CMK (cell line): ENCODE measurements at places on chromosomes 7 and 10.

- DNase-seq: no peak
Observed at GRCh38 chr7:33998476-33998875, 93.1 kb downstream of the BMPER start.

- no peak for DNase-seq
Observed at GRCh38 chr7:40311307-40311706, 176.5 kb downstream of the SUGCT start.

DNA sequence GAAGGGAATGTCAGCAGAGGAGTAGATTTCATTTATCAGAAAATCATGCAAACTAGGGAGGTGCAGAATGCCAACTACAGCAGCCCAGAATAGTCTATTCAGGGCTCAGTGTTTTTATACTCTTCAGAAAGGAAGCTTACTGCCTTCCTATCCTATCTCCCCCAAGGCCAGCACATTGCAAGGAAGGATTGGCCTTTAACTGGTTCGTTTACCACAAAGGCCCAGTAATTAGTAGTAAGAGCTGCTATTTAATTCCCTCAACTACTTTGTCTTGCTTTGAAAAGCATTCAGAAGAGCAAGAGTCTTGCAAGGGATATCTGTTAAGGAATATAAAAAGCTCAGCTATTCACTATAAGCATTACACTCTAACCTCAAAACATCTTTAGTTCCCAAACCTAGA is 86.4 kb upstream of the RNF148 start:
- no peak for DNase-seq

GRCh38 chr10:104146882-104147281 is 24.9 kb downstream of the SFR1 start:
- DNase-seq: no peak

GRCh38 chr10:14612873-14613587 is 161.7 kb downstream of the FAM107B start:
- no peak for DNase-seq

- no peak for DNase-seq
Observed at GRCh38 chr10:44337081-44337480, 47.8 kb downstream of the CXCL12 start.

GRCh38 chr10:124935946-124936345 is 6.0 kb upstream of the ZRANB1 start:
- no peak for DNase-seq

- no peak for DNase-seq
Observed at GRCh38 chr10:22251751-22252223, 34.0 kb upstream of the EBLN1 start.

DNA sequence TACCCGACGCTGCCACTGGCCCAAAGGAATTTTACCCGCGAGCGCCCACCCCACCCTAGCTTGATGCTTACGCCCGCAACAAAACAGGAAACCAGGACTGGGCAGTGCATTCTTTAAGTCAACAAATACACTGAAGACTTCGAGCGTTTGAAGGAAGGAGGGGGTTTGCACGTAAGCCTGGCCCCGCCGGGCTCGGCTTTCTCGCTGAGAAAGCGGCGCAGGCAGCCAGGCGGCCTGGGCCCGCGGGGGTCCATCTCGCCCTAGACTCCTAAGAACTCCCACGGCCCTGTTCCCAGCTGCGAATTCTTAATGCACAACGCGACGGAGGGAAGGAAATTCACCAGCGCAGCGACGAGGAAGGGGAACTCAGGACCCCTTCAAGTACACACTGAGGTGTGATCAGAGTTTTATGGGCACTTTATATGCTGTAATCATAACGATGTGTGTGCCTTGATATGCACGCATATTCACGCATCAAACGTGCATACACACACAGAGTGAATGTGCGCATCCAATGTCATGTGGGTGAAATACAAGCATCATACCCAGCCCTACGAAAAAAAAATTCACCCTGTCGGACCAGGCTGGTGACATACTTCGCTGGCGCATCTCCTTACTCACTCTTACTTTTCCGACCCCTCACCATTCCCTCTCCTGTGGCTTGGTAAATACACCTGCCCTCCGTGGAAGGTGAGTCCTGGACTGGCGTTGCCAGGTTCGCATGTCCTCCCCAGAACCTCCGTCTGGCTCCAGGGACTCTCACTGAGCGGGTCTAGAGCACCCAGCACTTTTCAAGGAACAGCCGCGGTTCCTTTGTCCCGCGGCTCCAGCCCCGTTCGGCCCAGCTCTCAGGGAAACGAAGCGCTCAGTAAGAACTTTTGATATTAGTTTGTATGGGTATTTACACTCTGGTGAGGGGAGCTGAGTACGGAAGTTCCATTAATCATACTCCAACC is 5.7 kb upstream of the HOXA13 start:
- DNase-seq: no peak

- no peak for DNase-seq
Observed at GRCh38 chr10:33165911-33166310, 168.6 kb downstream of the NRP1 start.

DNA sequence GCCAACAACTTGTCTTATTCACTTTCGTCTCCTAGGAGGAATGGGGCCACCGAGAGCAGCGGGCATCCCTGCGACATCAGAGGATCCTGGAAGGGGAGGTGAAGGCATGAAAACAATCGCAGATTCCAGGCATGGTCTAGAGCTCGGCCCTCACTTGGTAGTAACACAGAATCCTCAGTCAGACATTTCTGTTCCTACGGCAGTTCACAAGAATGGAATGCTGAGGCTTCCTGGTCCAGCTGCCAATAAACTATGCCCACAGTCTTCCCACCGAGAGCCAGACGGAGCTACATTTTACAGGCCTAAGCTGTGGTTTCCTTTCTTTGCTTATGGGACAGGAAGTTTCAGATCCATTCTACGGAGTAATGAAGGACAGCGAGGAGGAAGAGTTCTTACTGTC is 75.8 kb downstream of the OR13A1 start:
- DNase-seq: no peak

DNA sequence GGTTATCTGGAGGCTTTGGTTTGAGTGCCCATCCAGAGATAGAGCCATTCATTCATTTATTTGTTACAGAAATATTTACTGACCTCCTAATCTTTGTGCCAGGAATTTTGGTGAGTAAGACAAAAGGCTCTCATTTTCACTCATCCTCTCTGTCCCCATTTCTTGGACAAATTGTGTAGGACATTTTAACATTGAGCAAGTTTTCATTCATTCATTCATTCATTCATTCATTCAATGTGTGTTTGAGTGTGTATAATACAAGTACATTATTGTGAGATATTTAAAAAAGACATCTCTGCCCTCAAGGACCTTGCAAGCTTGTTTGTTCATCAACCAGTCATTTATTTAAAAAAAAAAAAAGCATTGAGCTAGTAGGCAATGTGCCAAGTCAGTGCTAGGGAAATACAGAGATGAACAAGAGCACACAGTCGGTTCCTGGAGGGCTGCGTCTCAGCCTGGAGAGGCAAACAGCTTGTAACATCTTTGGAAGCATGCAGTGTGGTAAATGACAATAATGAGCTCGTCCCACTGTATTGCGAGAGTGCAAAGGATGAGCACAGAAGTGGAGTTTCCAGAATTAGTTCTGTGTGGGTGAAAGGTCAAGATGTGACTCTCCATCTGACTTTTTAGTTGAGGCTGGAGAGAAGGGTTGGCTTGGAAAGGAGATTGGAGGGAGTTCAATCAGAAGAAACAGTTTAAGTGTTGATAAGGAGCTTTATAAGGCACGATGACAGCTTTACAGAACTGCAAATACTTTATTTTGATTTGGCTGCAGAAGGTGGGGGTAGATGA is 50.5 kb upstream of the HBP1 start:
- DNase-seq: no peak

DNA sequence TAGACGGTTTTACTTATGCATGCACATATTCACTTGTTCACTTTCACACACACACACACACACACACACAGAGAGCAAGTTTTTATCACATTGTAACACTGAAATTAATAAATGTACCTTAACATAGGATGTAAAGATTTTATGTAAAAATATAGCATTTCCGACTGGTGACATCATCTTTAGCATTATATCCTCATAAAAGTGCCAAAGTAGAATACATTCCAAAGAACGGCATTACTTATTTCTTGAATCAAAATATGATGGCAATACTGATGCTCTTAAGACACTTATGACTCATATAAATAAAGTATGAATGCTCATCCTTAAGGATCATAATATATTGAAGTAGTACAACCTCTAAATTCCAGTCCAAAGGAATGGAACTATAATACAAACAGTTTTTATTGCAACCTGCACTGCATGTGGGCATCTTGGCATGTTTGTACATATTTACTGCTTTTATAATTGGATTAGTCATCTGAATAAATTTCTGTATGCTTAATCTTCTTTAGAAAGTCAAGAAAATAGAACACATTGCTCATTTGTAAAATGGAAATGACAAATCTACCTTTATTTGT is 290.0 kb upstream of the SEMA3A start:
- no peak for DNase-seq

DNA sequence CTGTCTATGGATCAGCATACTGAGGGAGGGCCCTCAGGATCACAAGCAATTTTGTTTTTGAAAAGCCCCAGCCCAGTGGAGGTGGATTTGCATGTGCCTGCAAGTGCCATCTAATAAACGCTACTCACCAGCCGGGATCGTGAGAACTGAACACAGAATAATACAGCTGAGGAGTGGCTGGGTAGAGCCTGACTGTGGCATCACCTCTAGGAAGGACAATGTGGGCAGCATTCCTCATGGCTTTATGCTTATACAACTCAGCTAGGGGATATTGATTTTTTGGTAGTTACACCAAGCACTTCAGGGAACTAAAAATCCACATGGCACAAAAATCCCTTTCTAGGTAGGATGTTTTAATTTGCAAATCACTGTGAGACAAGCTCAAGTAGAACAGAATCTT is 72.7 kb upstream of the PALS2 start:
- no peak for DNase-seq

DNA sequence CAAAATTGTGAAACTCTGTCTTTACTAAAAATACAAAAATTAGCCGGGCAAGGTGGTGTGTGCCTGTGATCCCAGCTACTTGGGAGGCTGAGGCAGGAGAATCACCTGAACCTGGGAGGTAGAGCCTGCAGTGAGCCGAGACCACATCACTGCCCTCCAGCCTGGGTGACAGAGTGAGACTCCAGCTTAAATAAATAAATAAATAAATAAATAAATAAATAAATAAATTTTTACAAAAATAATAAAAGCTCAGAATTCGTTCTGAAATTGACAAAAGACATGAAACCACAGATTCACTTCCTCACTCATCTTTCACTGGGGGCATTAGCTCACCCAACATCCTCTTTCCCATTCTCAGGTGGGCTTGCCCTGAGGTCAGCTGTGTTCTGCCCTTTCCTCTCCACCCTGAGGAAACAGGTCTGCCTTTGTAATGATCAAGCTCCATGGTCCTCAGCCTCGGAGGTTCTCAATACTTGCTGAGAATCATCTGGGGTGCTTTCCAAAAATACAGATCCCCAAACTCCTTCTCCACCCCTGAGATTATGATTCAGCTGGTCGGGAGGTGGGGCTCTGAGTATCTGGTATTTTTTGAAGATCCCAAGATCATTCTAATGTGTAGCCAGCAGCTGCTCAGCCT is 29.2 kb upstream of the APBB1IP start:
- DNase-seq: no peak

- no peak for DNase-seq
Observed at GRCh38 chr7:76225379-76225778, 23.7 kb downstream of the SRRM3 start.

DNA sequence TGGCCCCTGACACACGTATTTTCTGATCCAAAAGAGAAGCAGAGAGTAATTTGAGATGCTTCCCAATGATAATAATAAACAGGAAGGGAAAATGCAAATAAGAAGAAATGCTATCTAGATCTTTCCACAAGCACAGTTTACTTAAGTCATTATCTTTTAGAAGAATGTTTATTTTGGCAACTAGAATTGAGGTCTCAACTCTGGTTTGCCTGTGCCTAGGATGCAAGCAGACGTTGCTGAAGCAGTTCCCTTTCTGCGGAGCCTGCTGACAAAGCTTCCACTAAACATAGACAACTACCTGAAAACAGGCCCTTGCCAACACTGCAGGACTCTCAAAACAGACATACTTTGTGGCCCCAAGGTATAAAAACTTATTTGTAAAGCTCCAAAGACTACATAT is 315.8 kb upstream of the POM121L12 start:
- no peak for DNase-seq
